ENCODE measurements at places on chromosomes 4 and X. TPM values are rescaled to one million over a fixed set of nuclear protein-coding genes. Genes with fewer than 3 reads are reported as not detected.

RAP2C gene
- total RNA-seq: 34.6 TPM

RASSF6 gene
- total RNA-seq: 1.1 TPM

PTTG2 gene
- total RNA-seq: not detected

ARHGAP36 gene
- total RNA-seq: not detected

BCLAF3 gene
- total RNA-seq: 1.3 TPM

NHS gene
- total RNA-seq: 5.6 TPM

HSFX2 gene
- total RNA-seq: 0.13 TPM

SMARCA5 gene
- 23.8 TPM for total RNA-seq

RASGEF1B gene
- 0.25 TPM for total RNA-seq

SUPT20HL2 gene
- total RNA-seq: not detected

RENBP gene
- total RNA-seq: 0.13 TPM

TCEAL7 gene
- total RNA-seq: not detected

PCSK1N gene
- 40.2 TPM for total RNA-seq

SPARCL1 gene
- not detected for total RNA-seq

HOPX gene
- not detected for total RNA-seq

FGF5 gene
- total RNA-seq: 0.34 TPM

EDNRA gene
- total RNA-seq: 0.30 TPM

BEND2 gene
- not detected for total RNA-seq

PAGE1 gene
- total RNA-seq: not detected

CEP135 gene
- 5.7 TPM for total RNA-seq

XAGE1A gene
- total RNA-seq: not detected

SSX1 gene
- not detected for total RNA-seq

CWH43 gene
- total RNA-seq: not detected

SPANXN2 gene
- not detected for total RNA-seq

AADAT gene
- 10.2 TPM for total RNA-seq

ARHGAP24 gene
- total RNA-seq: 4.6 TPM

SPANXC gene
- total RNA-seq: 0.65 TPM

GCNA gene
- 0.88 TPM for total RNA-seq

MAP7D2 gene
- 6.1 TPM for total RNA-seq

RBMX2 gene
- 26.3 TPM for total RNA-seq

SLC16A2 gene
- 29.4 TPM for total RNA-seq

NAP1L5 gene
- 1.5 TPM for total RNA-seq

PAGE2 gene
- not detected for total RNA-seq

PGAM4 gene
- 0.66 TPM for total RNA-seq

GABRG1 gene
- not detected for total RNA-seq

CYSLTR1 gene
- not detected for total RNA-seq

SERPINA7 gene
- total RNA-seq: not detected

SH3D19 gene
- 23.5 TPM for total RNA-seq

BGN gene
- not detected for total RNA-seq
